ENCODE measurements at places on chromosomes 11 and 22.
A peak's percentile ranks its signal among the peaks of the same experiment; 100 is the strongest.

GRCh38 chr11:27468209-27468994, 4.2 kb downstream of the LGR4 start:
- DNase-seq = no peak

GRCh38 chr11:134739136-134739535, 327.1 kb upstream of the B3GAT1 start:
- no peak for DNase-seq

DNA sequence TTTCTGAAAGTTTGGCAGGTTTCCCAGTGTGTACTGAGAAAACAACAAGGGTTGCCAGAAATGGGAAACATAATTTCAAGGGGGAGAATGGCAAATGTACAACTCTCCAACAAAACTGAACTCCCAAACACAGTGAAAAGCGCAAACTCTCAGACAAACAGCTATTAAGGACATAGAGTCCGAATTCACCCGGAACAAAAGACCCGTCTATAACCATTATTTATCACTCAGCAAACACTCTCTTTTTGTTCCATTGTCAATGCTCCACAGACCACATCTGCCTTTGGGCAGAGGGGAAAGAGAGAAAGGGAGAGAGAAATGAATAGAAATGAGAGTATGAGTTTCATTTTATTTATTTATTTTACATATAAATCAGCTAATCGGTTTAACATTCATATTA, 21.7 kb downstream of the KIRREL3 start:
- DNase-seq = no peak

DNA sequence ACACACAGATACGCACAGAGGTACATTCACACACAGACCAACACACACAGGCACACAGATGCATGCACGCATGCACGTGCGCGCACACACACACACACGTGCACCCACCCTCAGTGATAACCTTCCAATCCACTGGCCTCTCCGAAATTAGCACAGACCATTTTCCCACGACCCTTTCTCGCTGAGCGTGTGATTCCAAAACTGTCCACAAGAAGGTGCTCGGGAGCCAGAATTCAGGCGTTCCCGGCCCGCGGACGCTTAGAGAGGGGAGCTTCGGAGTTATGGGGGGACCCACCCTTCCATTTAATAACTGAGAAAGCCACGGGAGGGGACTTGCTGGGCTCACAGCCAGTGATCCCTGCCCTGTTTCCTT, 33.8 kb upstream of the SLC35C1 start:
- DNase-seq = peak; percentile 67

DNA sequence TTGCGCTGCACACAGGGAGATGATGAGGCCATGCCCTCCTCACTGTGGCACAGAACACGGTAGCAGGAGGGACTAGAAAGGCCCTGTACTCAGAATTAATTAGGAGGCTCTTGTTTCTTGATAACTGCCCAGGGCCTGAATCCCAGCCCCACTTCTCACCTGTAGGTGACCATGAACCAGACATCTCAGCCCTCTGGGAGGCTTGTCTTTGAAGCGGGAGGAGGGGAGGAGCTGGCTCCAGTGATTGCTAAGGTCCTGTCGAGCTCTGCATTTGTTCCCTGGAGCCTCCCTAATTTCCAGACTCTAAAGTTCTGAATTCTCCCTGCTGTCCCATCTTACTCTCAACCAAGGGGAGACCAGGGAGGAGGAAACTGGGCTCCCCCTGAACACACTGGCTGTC, 19.8 kb upstream of the OAF start:
- no peak for DNase-seq

DNA sequence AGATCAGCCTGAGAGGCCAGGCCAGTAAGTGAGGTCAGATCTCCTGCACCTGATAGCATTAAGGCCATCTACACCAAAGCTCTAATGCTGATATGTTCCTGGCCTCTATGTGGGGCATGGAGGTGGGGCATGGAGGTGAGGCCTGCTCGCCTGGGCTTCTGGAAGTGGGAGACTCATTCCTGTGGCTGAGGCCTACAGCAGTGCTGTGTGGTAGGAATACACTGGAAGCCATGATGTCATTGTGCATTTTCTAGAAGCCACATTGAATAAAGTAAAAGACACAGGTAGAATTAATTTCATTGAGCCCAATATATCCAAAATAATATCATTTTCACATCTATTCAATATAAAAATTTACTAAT, 2.7 kb downstream of the PNPLA3 start:
- DNase-seq = no peak

DNA sequence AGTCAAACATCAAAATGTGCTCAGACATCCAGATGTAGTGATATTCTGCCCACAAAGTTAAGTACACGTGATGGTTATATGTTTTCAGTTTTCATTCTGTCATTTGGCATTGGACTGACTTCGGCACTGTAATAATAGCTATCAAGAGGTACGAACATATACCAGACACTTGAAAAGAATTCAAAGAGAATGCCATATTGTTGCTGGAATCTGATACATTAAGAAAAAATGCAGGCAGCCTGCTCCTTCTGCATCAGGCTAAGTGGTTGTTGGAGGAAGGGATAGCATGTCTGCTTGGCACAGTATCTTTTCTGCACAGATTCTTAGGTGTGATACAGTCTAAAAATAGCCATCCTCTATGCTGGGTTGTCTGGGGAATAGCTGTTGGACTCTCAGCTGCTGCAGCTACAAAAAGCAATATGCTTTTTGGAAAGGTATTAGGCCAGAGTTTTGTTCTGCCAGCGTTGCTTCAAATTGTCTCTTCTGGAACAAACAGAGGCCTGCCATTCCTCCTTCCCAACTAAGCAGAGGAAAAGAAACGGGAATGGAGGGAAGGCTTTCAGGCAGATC, 892.6 kb downstream of the TBC1D22A start:
- no peak for DNase-seq

- DNase-seq = no peak
Measured at GRCh38 chr11:5203366-5203765, 2.9 kb upstream of the OR51V1 start.

- peak; percentile 60 for DNase-seq
Measured at GRCh38 chr11:57474017-57474802, 13.9 kb downstream of the RTN4RL2 start.

GRCh38 chr11:117597071-117597470, 199.9 kb downstream of the DSCAML1 start:
- peak; percentile 40 for DNase-seq

- DNase-seq = no peak
Measured at GRCh38 chr11:125535585-125535984, 33.7 kb upstream of the EI24 start.

GRCh38 chr11:108394744-108395284, 72.5 kb downstream of the C11orf65 start:
- no peak for DNase-seq

DNA sequence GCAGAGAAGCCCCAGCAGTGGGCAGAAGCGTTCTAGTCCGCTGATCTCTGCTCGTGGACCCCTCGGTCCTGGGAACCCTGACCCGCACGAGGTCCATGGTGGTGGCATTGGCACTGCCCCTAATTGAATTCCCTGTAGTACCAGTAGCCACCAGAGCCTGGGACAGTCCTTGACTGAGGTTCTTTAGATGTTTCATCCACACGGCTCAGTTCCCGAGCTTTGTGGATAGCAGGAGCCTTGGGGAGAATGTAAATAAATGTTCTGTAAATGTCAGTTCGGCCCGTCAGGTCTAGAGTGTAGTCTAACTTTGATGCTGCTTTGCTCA, 39.4 kb upstream of the SEPTIN5 start:
- DNase-seq = no peak

DNA sequence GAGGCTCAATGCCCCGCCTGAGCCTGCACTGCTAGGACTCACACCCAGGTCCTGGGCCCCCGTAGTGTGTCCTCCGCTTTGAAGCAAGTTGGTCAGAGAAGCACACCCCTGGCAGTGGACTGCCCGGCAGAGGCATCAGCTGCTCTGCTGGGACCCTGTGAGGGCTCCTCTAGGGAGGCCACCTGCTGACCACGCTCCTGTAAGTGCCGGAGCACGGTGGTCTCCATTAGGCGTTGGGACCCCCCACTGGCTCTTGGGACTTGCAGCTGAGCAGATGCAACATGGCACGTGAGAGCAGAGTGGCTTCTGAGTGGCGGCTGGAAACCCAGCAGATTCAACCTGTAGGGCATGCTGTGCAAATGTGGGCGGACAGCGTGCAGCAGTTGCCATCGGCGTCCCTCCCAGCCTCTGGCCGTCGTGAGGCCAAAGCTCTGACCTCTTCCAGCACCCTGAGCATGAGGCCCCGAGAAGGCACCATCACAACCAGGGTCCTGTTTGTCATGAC, 16.9 kb downstream of the MRGPRG start:
- no peak for DNase-seq

GRCh38 chr22:46737105-46737975, 712 bp downstream of the CERK start:
- DNase-seq = peak; percentile 72

DNA sequence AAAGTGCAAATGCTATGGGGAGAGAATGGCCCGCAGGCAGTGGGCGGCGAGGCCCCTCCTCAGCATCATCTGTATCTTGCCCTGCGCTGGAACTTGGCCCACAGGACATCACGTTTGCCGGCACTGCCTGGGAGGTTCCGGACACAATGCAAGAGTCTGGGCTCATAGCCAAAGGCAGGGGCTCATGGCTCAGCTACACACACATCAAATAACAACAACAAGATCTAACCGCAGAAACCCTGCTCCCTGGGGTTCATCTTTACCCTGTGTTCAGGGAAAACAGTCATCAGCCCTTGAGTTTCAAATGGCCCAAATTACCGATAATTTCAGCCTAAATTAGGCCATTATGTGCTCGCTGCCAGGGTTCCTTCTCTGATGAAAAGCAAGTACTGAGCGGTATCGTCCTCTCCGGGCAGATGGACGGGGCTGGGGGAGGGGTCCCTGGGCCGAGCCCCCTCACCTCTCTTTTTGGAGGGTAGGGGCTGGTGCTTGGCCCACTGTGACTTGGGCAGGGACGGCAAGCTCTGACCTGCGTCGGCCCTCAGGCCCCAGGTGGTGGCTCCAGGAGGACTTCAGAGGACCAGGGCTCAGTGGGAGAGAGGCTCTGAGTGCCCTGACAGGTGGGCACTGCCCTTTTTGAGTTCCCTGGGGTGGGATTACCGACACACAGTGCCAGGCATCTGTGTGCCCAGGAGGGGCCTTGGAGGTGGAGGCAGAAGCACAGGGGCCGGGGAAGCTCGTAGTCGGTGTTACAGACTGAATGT, 25.0 kb upstream of the GAL start:
- DNase-seq = no peak

DNA sequence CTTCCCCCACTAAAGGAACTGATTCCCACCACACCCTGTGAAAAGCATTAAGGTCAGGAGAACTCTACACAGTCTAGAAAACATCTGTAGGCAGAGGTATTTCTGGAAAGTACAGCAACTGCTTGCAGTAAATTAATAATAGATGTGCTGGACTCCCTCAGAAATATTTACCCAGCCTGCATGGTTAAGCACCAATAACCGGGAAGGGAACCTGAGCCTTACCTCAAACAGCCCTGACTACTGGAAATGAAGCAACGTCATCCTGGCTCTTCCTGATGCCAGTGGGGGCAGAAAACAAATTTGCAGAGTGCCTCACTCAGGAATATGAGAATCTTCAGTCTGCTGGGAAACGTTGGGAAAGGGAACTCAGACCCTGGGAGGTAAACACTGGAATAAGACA, 318.1 kb downstream of the TENM4 start:
- no peak for DNase-seq

- no peak for DNase-seq
Measured at GRCh38 chr22:24140357-24140756, 40.9 kb upstream of the SUSD2 start.

DNA sequence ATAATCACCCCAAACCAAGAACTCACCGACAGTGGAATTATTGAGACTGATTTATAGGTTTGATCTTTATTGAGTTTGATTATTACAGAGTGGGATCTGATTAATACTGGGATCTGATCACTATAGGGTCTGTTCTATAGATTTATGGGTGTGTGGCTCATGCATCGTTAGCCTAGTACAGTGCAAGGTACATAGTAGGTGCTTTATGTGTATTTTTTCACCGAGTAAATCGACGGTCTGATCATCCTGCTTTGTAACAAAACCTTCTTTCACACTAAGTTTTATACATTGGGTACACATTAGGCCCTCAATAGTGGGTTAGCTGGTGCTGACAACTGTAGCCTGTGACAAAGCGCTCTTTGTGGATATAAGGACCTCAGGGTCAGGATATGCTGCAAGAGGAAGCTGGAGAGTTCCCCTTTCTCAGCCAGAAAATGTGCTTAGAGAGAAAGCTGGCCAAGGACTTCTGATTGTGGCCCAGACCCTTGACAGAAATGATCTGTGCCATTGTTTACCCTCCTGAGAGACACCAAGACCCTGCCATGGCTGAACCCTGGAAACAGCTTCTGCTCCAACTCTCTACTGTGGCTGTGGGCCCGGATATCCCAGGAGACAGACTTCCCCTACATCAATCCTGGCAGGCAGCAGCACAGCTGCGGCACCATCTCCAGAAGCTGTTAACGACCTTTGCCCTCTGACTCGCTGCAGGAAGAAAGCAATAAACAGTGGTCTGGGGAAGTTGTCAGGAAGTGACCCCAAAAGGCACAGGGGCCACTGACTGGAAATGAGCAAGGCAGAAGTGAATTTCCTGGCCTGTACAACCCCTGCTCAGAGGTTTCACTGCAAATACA, 16.1 kb upstream of the TPP1 start:
- no peak for DNase-seq

- DNase-seq = peak; percentile 18
Measured at GRCh38 chr22:50329236-50329635, 2.4 kb upstream of the DENND6B start.

DNA sequence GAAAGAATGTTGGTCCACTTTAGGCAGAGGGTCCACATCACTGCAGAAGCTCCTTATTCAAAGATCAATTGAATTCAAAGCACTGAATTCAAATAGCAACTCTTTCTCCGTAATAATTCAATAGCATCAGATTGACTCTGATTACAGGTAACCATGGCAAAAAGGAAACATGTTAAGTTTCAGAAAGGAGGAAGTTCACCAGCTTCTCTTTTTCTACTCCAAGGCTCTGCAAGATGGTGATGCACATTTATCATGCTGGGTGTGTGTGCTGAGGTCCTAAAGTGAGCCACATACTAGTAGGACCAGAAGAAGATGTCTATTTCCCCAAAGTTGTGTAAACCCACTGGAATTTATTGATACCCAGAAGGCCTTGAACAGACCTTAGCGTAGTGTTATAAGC, 18.0 kb upstream of the DRD2 start:
- DNase-seq = no peak

Measured in activated CD4-positive, alpha-beta T cell treated with anti-CD3 and anti-CD28 coated beads, Interleukin-10, Interleukin-2, amounts not matched to agents 100 ng/mL and 50 ng/mL, durations not matched to agents 16 hours and 8 hours (primary cell).